Panc1 (cell line): ENCODE measurements at places on chromosomes 4 and X. TPM values are rescaled to one million over a fixed set of nuclear protein-coding genes. Genes with fewer than 3 reads are reported as not detected.

DNA sequence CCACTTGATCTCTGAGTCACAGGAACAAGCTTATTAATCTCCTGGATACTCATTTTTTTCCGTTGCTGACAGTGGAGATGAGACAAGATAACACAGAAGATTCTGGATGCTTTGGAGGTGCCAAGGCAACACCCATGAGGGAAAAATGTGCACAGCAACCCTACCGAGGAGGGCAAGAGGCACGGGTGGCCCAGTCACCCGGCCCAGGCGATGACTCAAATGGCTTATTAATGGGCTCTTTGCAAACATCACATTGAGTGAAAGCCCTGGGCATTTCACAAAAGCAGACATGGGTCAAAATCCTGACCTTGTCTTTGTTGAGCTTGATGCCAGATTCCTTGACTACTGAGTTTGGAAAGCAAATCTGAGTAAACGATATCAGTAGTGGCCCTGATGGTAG is 315.1 kb downstream of the STK32B start:
- DNase-seq, result peak; percentile 66

DNA sequence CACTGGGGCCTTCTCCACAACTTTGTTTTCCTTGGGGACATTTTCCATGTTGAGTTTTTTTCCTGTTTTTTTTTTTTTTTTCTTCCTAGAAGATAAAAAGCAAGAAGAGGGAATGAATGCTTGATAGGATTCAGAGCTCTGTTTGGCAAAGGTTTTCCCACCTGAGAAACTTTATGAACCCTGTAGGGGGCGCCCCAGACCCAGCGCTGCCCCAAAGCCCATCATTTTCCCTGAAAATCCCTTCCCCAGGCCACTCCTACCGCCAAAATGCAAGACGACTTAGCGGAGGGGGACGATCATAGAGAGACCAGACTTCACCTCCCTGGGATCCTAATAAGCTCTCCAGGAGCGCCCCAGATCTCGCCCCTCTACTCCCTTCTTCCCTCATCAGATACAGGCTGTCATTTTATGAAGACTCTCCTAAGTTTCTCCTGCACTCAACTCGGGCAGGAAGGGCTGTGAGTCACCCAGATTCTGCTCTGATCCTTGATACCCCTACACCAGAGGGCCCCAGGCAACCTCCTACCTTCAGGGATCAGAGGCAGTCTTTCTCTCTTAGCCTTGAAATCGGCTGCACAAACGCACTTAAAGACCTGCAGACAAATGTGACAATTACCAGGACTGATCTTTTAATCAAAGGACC is 1.4 kb downstream of the BEX5 start:
- no peak for DNase-seq

- DNase-seq, result no peak
Measured at GRCh38 chrX:30653415-30654131, at the start of gene GK. Gene GK, plus strand, starts transcription at chrX:30653423. Its CDS starts 115 bp downstream, at chrX:30653538.

- no peak for DNase-seq
Measured at GRCh38 chrX:114583646-114584374, at the start of gene HTR2C. Gene HTR2C, plus strand, starts transcription at chrX:114584086. Its CDS starts 142,851 bp downstream, at chrX:114726937.

- no peak for DNase-seq
Measured at GRCh38 chr4:79248610-79249009, 77.3 kb downstream of the NAA11 start.

- DNase-seq, result no peak
Measured at GRCh38 chr4:87153078-87153870, 67.1 kb downstream of the KLHL8 start.

- no peak for DNase-seq
Measured at GRCh38 chr4:97942137-97942536, 201.1 kb downstream of the STPG2 start.

DNA sequence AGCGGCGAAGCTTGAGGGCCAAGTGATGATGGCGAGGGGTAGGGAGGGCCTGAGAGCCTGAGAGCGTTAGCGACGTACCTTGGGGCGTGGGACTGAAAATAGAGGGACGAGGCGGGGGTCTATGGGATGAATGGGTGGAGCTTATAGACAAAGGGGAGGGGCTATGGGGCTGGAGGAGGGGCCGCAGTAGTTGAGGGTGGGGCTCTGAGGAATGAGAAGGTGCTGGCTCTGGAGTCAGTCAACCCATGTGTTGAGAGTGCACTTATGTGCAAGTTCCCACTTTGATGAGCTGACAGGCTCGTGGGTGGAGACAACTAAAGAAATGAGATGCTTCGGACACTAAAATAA is 488 bp downstream of the TBC1D25 start:
- no peak for DNase-seq

Gene SYN1
- total RNA-seq, result 1.0 TPM

GRCh38 chr4:87129681-87130080 is 90.7 kb downstream of the KLHL8 start:
- DNase-seq, result no peak

DNA sequence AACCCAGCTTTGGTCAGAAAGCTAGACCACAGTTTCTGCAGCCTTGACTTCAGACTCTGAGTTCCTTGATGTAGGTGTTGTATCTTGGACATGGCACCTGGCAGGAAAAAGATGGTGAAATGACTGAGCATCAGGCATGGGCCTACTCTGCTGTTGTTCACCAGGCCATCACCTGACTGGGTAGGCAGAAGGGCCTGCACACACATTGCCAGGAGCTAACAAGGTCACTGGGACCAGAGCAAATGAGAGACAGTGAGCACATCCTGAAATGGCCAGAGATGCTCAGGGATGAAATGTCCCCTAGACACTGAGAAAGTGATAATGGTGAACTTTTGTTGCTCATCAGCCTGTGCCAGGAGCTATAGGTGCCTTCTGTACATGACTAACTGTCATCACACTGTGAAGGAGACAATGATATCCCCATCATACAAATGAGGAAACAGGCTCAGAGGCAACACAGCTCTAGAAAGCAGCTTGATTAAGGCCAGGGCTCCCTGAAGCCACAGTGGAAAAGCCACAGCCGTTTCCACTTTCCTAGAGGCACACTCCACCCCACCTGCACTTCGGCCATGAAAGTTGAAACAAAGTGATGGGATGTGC is 128.3 kb downstream of the TSPAN5 start:
- DNase-seq, result no peak

Gene PRRG1
- 8.6 TPM for total RNA-seq

DNA sequence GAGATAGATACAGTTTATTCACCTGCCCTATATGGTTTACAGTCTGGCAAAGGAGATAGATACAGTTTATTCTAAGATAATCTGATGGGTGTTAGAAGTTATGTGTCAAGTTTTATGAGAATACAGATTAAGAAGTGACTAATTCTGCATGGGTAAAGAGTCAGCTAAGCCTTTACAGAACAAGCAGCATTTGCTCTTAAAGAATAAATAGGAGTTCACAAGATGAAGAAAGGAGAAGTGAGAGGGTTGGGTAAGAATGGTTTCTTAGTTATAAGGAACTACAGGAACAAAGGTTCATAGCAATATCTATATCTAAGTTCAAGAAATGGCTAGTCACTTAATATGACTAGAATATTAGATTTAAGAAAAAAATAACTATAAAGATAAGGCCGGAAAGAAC is 47.6 kb downstream of the THOC2 start:
- no peak for DNase-seq

DNA sequence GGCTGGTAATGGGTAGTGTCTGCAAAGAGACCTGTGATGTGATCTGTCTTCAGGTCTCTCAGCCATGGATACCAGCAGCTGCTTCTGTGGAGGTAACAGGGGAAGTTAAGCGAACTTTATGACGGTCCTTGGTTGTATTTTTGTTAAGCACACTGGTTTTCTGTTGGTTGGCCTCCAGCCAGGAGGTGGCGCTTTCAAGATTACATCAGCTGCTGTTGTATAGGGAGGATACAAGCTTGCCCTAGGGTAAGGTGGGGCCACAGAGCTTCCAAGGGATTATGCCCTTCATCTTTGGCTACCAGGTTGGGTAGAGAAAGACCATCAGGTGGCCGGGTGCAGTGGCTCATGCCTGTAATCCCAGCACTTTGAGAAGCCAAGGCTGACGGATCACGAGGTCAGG is 834.2 kb upstream of the GALNTL6 start:
- no peak for DNase-seq

GRCh38 chr4:80425124-80426100 is 89.9 kb downstream of the CFAP299 start:
- DNase-seq, result no peak

- DNase-seq, result no peak
Measured at GRCh38 chrX:30572004-30572403, 5.6 kb downstream of the TASL start.

- DNase-seq, result no peak
Measured at GRCh38 chr4:94472056-94472826, 20.5 kb downstream of the PDLIM5 start.

Gene UGT2B17
- total RNA-seq, result not detected

Gene TMPRSS11A
- not detected for total RNA-seq

GRCh38 chrX:135544338-135544948 is 24.0 kb downstream of the INTS6L start:
- DNase-seq, result no peak

DNA sequence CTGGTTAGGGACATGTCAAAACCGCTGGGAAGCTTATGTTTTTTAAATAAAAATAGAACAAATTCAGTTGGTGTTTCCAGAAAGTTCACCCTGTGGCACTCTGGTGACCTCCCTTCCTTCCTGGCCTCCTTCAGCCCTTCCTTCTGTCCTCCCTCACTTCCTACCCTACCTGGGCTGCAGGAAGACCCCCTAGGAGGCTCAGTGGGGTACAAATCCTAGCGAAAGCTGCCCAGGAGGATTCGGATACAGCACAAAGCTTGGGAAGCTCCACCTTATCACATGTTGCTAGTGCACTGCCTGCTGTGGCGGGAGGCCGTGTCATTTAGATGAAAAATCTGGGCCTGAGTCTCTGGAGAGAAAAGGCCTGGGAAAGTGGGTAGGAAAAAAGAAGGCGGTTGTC is 60.5 kb downstream of the FHDC1 start:
- no peak for DNase-seq

DNA sequence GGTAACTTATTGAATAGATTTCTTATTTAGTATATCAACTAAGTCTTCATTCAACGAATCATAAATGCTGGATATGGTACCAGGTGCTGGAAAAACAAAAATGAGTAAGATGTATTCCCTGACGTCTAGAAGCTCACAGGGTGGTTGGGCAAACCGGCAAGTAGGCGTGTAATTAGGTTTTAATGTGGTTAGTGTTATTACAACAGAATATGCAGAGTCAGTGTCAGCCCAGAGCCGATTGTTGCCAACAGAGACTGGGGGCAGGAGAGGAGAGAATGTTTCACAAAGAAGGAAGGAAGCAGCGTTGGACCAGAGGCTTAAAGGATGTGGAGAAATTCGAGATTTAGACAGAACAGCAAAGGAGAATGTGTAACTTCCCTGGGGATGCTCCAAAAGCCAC is 111.7 kb downstream of the TENM3 start:
- no peak for DNase-seq

GRCh38 chr4:182384631-182385091 is 141.5 kb downstream of the TENM3 start:
- no peak for DNase-seq

DNA sequence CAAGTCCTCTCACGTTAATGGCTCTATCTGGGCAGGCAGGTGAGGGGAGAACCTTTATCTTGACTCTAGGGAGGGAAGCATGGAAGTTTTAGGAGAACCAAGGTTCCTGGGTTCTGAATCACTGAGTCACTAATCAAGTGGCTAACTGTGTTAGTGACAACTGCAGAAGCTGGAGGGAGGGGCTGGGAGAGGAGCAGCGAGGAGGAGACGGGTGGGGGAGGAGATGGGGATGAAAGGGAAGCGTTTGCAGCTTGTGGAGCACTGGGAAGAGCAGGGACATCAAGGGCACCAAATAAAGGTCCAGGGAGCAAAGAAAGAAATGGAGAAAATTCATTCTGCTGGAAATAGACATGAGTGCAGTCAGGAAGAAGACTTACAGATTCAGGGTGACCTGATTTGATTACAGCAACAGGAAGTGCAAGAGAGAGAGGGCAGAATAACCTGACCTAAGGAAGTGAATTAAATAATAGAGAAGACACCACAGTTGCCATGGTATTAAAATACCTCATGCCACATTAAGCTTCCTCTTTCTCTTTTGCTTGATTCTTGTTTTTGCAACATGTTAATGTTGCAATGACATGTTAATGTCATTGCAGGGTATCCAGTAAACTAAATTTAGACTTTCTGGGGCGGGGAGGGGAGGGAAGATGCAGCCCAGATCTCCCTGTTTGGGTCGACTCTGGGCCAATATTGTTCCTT is 4.5 kb upstream of the SETD7 start:
- no peak for DNase-seq

- no peak for DNase-seq
Measured at GRCh38 chr4:144583658-144584057, 62.3 kb upstream of the HHIP start.

DNA sequence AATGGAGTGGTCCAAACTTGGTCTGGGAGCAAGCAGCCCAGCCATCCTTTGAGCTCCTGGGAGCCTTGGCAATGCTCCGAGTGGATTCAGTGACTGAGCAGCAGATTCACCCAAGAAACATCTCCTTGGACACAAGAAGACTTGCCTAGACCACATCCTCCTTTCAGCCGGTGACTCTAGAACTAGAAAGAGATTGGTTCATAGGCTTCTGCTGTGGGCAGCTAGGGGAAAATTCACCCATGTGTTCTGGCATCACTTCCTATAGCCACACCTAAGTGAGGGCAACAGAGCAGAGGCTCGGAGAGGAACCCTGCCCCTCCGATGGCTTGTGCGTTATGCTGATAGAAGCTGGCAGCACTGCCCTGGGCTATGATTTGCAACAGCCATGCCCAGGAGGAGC is 16.0 kb downstream of the ZNF275 start:
- DNase-seq, result no peak

DNA sequence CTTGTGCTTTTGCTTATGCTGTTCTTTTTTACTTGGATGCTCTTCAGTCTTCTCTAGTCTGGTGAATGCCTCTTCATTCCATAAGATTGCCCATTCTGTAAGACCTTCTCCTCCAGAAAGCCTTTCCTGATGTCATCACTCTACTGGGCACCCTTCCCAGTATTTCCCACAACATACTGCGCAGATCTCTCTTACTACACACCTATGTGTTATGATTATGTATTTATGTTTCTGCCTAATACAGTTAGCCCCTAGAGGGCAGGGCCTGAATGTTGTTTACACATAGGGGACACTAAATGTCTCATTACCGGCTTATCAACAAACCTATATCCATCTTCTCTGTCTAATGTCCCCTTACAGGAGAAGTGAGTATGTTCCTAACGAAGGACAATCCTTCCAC is 21.1 kb downstream of the AIFM1 start:
- DNase-seq, result no peak

Gene NXF2B
- not detected for total RNA-seq

DNA sequence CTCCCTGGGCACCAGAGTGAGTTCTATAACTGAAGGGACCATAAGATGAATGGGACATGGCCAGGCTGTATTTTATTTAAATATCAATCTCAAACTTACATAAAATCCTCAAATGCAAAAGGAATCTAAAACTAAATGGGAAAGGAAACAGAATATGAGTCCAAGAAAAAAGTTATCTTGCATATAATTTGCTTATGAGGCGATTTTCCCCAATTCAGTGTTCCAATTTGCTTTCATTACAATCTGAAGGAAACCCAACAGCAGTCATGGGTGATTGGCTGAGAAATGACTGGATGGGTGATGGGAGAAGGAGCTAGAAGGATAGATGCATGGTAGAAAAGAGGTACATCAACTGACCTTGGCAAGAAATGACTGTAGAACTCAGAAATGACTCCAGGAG is 511.3 kb upstream of the TENM3 start:
- no peak for DNase-seq

Gene IL9R
- total RNA-seq, result 0.46 TPM
